NCI-H2107 (cell line): ENCODE measurements at places on chromosomes 11 and 22.

DNA sequence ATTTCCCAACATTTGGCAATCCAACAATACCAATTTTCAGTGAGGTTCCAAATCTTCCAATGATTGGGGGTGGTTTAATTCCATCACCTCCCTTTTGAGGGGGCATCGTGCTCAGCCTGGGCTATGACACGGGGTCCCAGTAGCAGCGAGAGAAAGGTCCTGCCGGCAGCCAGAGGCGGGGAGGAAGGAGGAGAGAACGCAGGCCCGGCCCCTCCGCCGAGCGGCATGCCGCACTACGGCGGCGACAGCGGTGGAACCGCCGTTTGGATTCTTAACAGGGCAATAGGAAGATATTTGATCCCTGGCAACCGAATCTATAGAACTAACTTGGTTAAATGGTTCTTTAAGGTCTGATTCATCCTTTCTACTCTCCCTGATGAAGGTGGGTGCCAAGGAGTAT is 18.3 kb upstream of the NDUFA6 start:
- DNase-seq, result no peak

GRCh38 chr22:36052505-36052941 is 23.9 kb upstream of the RBFOX2 start:
- DNase-seq, result no peak

- no peak for DNase-seq
These were observed 704 bp upstream of the CFL1 start for GRCh38 chr11:65858681-65859087.

DNA sequence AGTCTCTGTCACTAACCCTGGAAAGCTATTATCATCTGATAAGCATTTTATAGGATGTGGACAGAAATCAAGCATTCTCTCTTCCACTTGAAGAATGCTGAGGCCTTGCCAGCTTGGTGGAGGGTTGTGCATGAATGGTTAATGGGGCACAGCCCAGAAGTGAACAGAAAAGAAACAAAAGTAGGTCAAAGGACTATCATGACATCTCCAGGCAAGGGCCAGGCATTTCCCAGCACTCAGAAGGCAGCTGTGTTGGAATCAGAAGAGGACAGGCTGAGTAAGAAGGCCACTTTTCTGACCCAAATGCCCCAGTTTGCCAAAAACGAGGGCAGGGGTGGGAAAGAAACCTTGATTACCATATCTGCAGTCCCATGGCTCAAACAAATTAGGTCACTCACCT is 12.4 kb downstream of the TENM4 start:
- no peak for DNase-seq

- DNase-seq, result no peak
These were observed 58.5 kb downstream of the UBASH3B start for GRCh38 chr11:122714004-122714403.

DNA sequence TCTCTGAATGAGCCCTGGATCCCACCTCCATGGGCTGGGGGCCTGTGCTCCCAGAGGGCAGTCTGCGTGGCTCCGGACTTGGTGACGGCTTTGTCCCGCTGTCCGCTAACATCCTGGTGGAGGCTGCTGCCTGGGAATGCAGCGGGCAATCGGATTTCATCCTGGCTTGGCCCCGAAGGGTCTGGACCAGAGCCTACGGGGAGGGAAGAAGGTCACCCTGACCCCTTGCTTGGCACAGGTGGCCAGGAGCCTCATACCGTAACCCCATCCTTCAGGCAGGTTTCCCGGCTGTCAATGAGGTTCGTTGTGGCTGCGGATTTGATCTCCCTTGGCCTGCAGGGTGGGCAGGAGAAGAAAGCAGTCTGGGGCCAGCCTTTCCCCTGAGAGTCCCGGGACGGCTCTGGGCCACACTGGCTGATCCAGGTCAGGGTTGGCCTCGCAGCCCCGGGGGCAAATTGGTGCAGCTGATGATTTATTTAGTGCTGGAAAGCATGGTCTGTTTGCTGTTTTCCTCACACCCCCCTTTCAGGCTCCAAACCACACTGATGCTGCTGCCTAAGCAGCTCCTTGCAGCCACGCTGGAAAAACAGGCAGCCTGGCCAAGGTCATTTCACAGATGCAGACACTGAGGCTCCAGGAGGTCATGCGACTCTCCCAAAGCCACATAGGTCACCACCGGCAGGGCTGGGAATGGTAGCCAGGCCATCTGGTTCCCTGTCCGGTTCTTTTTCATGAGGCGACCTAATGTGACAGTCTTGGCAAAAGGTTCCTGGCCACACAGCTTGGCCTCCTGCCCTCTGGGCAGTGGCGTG is 15.0 kb downstream of the PRDM11 start:
- DNase-seq, result no peak

DNA sequence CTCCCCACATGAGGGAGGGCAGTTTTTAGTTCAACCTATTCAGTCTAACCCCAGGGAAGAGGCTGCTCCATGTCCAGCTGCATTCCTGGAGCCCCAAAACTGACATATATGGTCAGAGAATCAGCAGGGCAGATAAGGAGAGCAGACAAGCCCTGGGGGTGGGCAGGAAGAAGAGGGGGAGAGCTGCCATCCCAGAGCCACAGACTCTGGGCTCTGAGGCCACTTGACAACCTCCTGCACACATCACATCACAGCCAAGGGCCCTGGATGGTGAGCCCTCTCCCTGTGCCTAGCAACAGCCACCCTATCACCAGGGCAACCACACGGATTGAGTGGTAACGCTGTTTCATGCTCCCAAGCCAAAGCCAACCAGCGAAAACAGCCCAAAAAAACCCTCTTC is 3.1 kb downstream of the ARHGAP1 start:
- no peak for DNase-seq

DNA sequence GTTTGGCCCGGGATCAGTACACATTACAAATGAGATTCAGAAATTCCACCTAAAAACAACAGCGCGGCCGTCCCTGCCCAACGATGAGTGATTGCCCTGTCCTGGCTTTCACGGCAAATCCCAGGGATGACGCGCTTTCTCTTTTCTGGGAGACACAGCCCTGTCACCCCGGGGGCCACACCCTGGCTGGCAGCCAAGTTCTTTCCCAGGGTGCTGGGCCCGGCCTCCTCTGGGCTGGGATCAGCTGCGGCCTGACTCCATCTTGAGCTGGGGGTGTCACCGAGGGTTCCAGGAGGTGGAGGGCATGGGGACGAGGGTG is 82.7 kb downstream of the FBLN1 start:
- no peak for DNase-seq

- no peak for DNase-seq
These were observed 48.1 kb downstream of the CNTN5 start for GRCh38 chr11:99068832-99069231.

DNA sequence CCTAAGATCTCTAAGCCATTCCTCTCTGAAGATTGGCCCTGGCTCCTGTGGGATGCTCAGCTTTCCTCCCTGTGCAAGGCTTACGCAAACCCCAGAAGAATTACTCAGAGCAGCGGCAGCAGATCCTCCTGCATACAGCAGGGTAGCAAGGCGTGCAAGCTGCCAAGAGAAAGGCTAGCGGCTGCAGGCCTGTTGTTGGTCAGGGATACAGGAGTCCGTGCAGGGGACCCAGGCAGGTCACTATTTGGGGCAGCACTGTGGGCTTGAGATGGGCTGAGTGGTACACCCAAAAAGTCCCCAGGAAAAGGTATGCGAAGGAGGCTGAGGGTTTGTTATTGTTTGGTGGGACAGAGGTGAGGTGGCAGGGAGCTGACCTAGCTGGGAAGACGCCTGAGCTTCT is 1.5 kb downstream of the GLB1L2 start:
- DNase-seq, result no peak

- DNase-seq, result no peak
These were observed 211.9 kb downstream of the BLID start for GRCh38 chr11:121904148-121904547.

- no peak for DNase-seq
These were observed 50.2 kb downstream of the APOL3 start for GRCh38 chr22:36110306-36110881.

GRCh38 chr11:2361565-2361964 is 15.5 kb upstream of the CD81 start:
- DNase-seq, result no peak

DNA sequence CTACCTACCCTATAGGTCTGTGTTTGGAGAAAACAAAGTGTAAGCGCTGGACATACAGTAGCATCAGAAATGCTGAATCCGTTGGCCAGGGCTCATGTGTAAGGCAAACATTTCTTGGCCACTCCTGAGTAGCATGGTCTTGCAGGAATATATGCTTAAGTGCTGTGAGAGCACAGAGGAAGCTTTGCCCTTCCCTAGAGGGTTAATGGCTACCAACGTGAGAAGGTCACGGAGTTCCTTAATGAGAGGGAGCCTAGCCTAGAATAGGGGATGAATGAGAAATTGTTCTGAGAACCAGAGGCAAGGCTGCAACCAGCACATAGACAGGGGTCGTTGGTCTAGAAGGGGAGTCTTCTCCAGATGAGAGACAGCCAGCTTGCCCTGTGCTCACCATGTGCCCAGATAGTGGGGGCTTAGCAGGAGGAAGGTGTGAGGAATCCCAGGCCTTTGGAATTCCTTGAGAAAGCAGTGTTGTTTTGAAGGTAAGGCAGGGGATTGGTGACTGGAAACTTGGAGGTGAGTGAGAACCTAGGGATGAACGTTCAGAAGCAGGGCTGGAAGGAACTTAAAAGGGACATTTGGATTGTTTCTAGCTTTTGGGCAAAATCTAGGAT is 29.5 kb downstream of the RCOR2 start:
- DNase-seq, result no peak

DNA sequence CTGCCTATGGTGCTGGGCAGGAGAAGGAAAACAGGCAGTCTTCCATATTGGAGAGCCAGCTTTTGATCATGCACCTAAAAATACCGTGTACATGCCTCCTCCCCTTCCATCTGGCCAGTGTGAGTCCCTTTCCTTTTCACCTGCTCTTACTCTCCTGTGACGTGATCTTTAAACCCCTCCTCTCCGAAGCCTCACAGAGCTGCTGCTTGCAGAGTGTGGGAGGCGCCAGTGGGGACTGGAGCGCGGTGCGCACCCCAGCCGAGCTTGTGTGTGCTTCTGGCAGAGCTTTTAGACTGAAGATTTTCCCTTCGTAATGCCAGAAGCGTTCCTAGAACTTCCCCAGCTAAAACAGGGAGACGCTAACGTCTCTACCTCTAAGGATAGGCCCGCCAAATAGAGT is 29.8 kb downstream of the MUC6 start:
- DNase-seq, result peak; percentile 59

GRCh38 chr11:19168090-19168489 is 33.7 kb downstream of the CSRP3 start:
- DNase-seq, result no peak

GRCh38 chr11:77993902-77994301 is 566 bp downstream of the INTS4 start:
- no peak for DNase-seq

- no peak for DNase-seq
These were observed 5.9 kb downstream of the ABTB2 start for GRCh38 chr11:34351687-34352469.

- DNase-seq, result no peak
These were observed 52.3 kb downstream of the MYO7A start for GRCh38 chr11:77180346-77180745.

- no peak for DNase-seq
These were observed 62.5 kb upstream of the CRTAM start for GRCh38 chr11:122775675-122776271.

- DNase-seq, result peak; percentile 63
These were observed 589 bp upstream of the GNAZ start for GRCh38 chr22:23069502-23070357.

GRCh38 chr11:126281666-126282175 is 1.2 kb upstream of the TIRAP start:
- DNase-seq, result no peak

DNA sequence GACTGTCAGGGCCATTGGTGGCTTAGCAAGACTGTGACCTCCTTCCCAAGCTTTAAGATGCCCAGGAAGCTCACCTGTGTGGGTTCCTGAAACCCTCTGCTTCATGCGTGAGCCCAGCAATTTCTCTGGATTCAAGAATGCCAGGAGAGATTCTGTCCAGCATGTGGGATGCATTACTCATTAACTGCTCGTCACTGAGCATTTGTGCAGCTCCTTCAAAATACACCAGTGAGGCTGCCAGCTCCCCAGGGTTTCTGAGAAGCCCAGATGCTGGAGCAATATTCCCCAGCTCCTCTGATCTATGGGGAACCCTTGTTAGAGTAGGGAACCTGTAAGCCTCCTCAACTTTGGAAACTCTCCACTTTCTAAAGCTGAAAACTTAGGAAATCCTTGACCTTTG is 126.5 kb downstream of the CHST1 start:
- DNase-seq, result no peak

DNA sequence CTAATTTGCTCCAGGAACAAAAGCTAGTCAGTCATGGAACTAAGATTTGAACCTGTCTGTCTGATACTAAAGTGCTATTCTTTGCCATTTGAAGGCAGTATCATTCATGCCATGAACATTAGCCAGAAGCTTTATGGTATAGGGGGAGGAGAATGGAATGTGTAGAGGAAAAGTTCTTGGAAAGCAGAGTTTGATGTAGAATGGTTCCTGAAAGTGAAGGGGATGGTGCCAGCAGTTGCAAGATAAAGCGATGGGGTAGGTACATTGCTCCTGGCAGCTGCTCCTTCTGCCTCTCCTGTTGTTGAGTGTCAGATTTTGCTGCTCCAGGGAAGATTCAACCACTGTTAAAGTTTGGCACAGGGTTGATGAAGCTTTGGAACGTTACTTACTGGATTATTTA is 53.4 kb downstream of the ARHGAP42 start:
- no peak for DNase-seq

DNA sequence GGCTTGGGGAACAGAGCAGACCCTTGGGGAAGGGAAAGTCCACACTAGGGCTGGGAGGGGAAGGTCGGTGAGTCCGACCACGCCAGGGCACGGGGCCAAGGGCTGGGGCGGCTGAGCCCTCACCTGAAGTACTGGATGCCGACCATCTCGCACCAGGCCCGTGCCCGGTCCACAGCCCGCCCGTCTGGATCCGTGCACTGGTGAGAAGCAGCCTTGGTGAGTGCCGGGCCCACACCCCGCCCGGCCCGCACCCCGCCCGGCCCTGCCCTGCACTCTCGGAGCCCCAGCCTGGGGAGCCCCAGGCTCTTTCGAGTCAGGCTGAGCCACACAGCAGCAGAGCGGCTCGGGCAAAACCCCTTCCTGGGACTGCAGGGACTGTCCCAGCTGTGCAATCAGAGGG is 1.9 kb upstream of the BAIAP2L2 start:
- no peak for DNase-seq

- DNase-seq, result no peak
These were observed 58.0 kb downstream of the MCM5 start for GRCh38 chr22:35457729-35458546.

DNA sequence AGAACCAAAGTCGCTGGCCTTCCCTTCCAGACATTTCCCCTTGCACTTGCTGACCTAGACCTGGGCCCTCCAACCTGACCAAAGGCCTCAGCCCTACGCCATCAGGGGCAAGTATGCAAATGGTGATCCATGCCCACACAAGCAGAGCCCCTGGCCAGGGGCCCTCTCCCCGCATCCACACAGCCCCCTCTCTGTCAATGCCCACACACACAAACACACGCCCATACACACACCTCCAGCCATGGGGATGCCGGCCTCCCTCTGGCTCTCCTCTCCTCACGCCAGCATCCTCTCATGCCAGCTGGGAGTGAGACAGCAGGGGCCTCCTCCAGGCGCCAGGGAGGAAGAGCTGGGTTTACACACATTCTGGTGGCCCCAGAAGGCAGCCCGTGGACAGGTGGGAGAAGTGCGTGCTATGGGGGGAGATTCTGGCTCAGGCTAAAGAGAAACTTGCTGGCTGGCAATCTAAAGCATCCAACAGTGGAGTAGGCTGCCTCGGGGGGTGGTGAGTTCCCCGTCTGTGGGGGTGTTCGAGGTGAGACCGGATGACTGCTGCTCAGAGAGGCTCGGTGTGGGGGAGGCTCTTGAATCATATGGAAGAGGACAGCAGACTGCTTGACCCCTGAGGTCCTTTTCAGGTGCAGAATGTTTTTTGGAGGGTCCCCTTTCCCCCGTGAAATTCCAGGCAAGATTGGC is 4.8 kb downstream of the NRXN2 start:
- DNase-seq, result no peak

GRCh38 chr11:131792243-131792642 is 421.8 kb downstream of the NTM start:
- DNase-seq, result no peak
